Colonic mucosa (tissue), 4 donors: ENCODE measurements at places on chromosomes 4 and X.

DNA sequence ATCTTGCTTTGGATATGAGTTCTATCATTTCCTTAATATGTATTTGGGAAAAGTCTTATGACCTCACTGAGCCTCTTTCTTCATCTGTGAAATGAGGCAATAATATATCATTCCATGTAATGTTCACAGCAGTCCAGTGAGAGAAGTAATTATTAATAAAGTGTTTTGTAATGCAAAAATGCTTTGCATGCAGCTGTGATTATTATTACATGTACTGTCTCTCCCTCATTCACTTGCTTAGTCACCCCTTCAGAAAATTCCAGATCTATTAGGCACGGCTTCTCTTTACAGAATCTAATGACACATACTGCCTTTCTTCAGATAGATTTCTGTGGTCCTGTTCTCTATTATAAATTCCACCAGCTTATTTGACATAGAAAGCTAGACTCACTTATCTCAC is 53.5 kb upstream of the FGF13 start:
- H3K27me3 ChIP-seq: no peaks in the 10 kb centered on the region
- no peaks in the 10 kb centered on the region for H3K36me3 ChIP-seq
- DNase-seq: no peak
- H3K27ac ChIP-seq: no peak overlapping the region
- H3K4me3 ChIP-seq: no peak overlapping the region
- H3K4me1 ChIP-seq: no peaks in the 10 kb centered on the region

DNA sequence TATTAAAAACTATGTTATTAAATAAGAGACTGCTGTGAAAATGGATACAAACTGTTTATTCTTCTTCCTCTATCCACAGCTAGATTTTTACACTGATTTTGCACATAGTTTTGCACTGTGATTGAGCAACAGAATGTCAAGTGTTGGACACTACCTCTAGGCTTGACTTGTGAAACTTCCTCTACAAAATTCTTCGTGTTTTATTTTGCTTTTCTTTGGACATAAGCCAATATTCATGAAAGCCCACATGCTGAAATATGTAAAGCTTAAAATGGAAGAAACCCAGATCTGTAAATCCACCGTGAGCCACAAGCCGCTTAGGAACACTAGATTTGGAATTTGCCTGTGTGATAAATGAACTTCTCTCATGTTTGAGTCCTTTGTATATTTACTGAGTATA is 849.4 kb downstream of the FSTL5 start:
- H3K36me3 ChIP-seq: no peaks in the 10 kb centered on the region
- H3K4me3 ChIP-seq: no peak overlapping the region
- H3K4me1 ChIP-seq: no peaks in the 10 kb centered on the region
- H3K27ac ChIP-seq: no peak overlapping the region
- DNase-seq: no peak

DNA sequence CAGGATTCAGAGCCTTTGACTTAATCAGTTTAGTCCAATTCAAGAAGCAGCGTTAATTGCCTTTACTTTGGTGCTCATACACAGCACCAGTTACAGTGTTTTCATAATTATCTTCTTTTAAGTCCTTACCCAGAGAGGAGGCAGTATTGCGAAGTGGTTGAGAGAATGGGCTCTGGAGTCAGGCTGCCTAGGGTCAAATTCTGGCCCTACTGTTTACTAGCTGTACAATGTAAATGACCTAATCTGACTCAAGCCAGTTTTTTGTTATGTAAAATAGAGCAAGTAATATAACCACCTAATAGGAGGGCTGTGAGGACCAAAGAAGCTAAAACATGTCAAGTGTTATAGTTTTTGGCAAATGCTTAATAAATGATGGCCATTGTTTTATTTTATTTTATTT is 27.6 kb downstream of the WDR44 start:
- no peak overlapping the region for H3K4me3 ChIP-seq
- H3K36me3 ChIP-seq: no peaks in the 10 kb centered on the region
- DNase-seq: no peak
- no peaks in the 10 kb centered on the region for H3K4me1 ChIP-seq
- no peak overlapping the region for H3K27ac ChIP-seq

DNA sequence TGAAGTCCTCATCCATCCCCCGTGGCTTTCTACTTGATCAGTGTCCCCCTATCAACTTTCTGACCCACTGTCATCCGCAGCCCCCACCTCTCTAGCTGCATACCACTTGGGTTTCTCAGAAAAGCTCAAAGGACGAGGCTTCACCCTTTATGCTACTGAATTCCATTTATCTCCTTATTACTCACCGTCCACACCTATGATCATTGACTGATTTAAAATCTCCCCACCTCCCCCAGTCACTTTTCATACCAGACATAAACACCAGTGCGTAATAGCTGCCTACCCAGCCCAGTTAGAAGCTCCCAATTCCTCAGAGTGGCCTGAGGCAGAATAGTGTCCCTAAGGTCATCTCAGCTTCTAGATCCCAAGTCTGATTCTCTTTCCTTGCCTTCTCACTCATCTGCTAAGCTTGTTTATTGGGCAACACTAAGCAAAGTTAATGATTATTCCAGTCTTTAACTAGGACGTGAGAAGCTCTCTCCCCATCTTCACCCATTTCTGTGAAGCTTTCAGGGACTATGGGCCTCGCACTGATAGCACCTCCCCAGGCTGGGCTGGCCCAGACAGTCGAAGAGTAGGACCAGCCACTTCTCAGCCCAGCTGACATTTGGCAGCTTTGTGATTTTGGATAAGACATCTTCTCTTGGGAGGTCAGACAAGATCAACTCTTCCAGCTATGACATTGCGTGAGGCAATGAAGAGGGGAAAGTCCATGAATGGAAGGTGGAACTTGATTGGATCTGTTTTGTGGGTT is 7.2 kb upstream of the DDX60L start:
- H3K36me3 ChIP-seq: no peaks in the 10 kb centered on the region
- H3K4me3 ChIP-seq: no peak overlapping the region
- no peak for DNase-seq
- no peak overlapping the region for H3K27ac ChIP-seq
- H3K27me3 ChIP-seq: no peaks in the 10 kb centered on the region

- H3K27ac ChIP-seq: no peak overlapping the region
- no peak overlapping the region for H3K4me3 ChIP-seq
- H3K27me3 ChIP-seq: no peaks in the 10 kb centered on the region
- H3K4me1 ChIP-seq: no peaks in the 10 kb centered on the region
Measured at GRCh38 chrX:135740681-135741149, 27.3 kb downstream of the CT45A1 start.
